ENCODE measurements at places on chromosomes 2 and 18. TPM values are rescaled to one million over a fixed set of nuclear protein-coding genes. Genes with fewer than 3 reads are reported as not detected.

The LBX2 gene
- 0.94 TPM for total RNA-seq

The TTN gene
- total RNA-seq = 0.12 TPM

The HOXD8 gene
- 0.23 TPM for total RNA-seq

The DSG1 gene
- total RNA-seq = not detected

The FHOD3 gene
- total RNA-seq = 7.0 TPM

The CIB4 gene
- total RNA-seq = not detected

The SP9 gene
- total RNA-seq = not detected

The POU3F3 gene
- total RNA-seq = 2.3 TPM

The VWC2L gene
- not detected for total RNA-seq

The CPO gene
- 0.47 TPM for total RNA-seq

The DRC1 gene
- total RNA-seq = not detected

The CRYGD gene
- total RNA-seq = not detected

The ICA1L gene
- total RNA-seq = 4.2 TPM

The GCG gene
- not detected for total RNA-seq

The MAP3K19 gene
- total RNA-seq = not detected

The B3GNT7 gene
- not detected for total RNA-seq

The CD207 gene
- not detected for total RNA-seq

The TRIP12 gene
- 212 TPM for total RNA-seq

The EPB41L5 gene
- 10.7 TPM for total RNA-seq

The TAF4B gene
- 1.7 TPM for total RNA-seq

The POTEE gene
- under 0.01 TPM for total RNA-seq

The TEX44 gene
- total RNA-seq = not detected

The SERPINB11 gene
- total RNA-seq = 0.12 TPM

The FAP gene
- 182 TPM for total RNA-seq

The FOXI3 gene
- not detected for total RNA-seq

The RAPH1 gene
- total RNA-seq = 16.5 TPM

The HAAO gene
- total RNA-seq = 0.47 TPM

The EPB41L3 gene
- 0.68 TPM for total RNA-seq
